ENCODE measurements at places on chromosomes 1 and 21. TPM values are rescaled to one million over a fixed set of nuclear protein-coding genes. Genes with fewer than 3 reads are reported as not detected.

Gene SFN
- total RNA-seq = not detected

Gene IVL
- total RNA-seq = not detected

Gene HAO2
- total RNA-seq = not detected

Gene CCDC27
- total RNA-seq = not detected

Gene SPATA45
- not detected for total RNA-seq
